ENCODE measurements at places on chromosomes 1 and 21.

GRCh38 chr21:44612029-44612486 lies at the start of gene KRTAP10-8:
Gene KRTAP10-8 (plus strand): TSS chr21:44612079. CDS start chr21:44612101, 22 bp downstream.
- DNase-seq, result no peak

DNA sequence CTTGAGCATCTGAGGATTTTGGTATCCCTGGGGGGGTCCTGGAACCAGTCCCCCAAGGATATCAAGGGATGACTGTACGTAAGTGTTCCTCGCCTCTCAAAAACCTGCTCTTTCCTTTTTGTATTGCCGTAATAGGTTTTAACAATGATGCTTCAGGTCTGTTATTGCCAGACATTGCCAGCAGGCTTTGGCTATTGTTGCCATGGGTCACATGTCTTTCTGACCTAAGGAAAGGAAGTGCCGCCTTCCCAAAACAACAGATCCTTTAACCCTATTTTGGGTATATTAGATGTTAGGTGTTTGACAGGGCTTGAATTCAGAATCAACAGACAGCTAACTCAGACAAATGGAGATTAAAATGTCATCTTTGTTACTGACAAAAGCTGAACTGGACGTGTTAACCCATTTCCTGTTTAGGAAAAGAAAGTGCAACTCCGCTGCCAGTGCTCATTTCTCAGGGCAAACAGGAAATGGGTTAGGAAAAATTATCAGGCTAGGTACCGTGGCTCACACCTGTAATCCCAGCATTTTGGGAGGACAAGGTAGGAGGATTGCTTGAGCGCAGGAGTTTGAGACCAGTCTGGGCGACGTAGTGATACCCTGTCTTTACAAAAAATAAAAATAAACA lies 12.4 kb upstream of the PRPF38B start:
- DNase-seq, result no peak

DNA sequence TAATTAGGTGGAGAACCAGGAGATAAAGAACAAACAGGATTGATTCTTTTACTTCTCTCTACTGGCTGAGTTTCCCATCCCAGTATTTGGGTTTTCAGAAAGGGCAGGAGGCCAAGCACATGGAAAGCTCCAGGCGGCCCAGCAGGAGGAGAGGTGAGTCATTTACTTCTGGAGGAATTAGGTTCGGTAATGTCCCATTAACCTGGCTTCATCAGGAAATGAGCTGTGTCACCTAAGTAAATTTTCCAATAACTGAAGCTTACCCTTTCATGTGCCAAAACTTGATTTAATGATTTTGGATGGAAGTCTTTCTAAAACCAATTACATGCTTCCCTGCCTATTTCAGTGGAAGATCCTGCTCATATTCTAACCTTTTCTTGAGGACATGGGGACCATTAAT lies 257.6 kb upstream of the USP24 start:
- DNase-seq, result no peak

- DNase-seq, result no peak
Measured at GRCh38 chr1:100862591-100862990, 32.1 kb downstream of the EXTL2 start.

- DNase-seq, result no peak
Measured at GRCh38 chr1:218942431-218942830, 231.2 kb upstream of the LYPLAL1 start.

DNA sequence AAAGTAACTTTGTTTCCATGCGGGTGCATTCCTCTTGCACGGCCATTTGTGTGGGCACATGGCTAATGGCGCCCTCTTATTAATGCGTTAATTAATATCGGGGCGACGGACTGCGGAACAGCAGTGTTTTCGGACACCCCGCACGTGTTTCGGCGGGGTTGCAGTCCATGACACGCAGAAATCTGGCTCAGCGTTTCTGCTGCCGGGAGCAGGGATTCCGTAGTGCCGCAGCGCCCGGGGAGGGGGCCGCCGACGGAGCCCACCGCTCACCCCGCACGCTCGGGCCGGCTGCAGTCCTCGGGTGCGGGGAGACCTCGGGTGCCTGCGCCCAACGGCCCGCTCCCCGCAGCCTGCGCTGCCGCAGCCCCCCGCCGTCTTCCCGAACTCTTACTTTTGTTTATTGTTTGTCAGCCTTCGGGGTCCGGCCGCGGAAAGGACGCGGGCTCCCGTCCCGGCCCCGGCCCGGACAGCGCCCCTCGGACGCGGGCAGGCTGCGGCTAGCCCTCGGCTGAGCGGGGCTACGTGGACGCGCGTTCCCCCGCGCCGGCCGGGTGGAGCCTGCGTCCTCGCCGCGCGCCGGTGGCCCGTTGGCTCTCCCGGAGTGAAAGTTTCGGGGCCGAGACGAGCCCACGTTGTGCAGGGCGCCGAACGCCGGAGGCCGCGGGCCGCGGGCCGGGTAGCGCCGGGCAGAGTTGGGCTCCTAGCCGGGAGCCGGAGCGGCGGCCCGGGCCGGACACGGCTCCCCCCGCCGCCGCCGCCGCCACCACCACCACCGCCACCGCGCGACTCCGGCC lies 849 bp downstream of the NFIA start:
- no peak for DNase-seq

DNA sequence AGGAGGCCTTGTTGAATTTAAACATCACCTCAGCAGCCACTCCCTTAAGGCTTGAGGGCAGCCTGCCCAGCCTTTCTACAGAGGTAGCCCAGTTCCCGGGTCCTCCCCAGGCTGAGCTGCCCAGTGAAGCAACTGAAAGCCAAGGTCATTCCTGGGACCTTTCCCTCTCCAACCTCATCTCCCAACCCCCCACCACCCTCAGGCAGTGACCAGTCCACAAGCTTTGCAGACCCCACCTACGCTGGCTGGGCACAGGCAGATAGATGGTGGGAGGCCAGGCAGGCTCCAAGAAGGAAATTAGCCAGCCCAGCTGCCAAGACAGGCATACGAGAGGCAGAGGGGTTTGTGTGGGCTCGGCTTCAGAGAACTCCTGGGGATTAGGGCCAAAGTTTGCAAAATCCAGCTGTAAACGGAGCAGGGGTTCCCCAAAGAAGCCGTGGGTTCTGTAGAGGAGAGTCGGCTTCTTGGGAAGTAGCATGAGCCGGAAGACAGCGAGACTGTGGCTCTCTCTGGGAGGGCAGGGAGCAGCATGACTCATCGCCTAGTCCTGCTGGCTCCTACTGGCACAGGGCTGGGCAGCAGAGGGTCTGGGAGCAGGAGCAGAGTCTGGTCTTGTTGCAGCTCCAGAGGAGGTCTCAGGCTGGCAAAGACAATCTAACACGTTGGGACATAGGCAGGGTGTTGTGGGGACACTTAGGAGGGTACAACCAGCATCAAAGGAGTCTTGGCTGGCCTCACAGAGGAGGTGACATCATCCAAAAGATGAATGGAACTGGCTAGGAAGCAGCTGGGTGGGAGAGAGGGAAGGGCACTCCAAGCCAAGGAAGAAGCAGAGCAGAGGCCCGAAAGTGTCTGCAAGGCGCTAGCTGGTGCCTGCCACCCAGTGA lies 2.8 kb upstream of the ZC3H12A start:
- DNase-seq, result no peak

DNA sequence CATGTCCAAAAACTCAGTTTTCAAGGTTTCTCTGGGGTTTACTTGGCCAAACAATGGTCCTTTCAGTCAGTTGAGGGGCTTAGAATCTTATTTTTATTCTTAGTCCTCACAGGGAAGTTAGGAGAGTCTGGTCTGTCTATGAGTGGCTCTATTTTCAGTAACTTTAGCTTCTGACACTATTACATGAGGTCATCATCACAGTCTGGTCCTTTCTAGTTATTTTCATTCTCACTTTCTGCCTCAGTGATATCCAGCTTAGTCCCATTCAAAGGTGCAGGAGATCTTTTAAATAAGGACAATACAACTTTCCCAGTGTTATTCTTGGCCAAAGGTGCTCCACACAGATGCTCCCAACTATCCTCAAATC lies 30.0 kb upstream of the FGGY start:
- no peak for DNase-seq

DNA sequence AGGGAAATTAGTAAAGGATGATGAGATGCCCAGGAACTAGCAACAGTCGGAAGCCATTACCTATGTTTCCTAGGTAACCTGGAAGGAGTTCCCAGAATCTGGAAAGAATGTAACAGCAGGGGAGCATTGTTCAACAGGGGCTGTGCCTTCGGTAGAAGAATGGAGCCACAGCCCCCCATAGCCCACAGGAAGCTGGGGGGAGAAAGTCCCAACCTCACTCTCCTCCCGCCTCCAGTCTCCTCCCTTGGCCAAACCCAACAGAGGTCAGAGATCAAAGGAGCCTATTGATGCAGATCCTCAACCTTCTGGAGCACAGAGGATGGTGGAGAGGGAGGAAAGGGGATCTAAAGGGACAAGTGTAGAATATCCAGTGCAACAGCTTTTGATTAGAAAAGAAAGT lies 131.5 kb upstream of the SLC44A3 start:
- no peak for DNase-seq

DNA sequence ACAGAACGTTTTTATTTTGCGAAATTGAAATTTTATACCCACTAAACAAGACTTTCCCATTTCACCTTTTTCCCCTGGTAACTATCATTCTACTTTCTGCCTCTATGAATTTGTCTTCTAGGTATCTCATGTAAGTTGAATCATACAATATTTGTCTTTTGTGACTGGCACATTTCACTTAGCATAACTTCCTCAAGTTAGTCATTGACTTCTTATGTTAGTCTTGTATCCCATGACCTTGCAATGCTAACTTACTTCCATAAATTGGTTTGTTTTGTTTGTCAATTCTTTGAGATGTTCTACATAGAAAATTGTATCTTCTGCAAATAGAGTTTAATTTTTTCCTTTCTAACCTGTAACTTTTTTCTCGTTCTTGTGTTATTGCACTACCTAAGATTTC lies 26.9 kb downstream of the SH3BP5L start:
- no peak for DNase-seq

DNA sequence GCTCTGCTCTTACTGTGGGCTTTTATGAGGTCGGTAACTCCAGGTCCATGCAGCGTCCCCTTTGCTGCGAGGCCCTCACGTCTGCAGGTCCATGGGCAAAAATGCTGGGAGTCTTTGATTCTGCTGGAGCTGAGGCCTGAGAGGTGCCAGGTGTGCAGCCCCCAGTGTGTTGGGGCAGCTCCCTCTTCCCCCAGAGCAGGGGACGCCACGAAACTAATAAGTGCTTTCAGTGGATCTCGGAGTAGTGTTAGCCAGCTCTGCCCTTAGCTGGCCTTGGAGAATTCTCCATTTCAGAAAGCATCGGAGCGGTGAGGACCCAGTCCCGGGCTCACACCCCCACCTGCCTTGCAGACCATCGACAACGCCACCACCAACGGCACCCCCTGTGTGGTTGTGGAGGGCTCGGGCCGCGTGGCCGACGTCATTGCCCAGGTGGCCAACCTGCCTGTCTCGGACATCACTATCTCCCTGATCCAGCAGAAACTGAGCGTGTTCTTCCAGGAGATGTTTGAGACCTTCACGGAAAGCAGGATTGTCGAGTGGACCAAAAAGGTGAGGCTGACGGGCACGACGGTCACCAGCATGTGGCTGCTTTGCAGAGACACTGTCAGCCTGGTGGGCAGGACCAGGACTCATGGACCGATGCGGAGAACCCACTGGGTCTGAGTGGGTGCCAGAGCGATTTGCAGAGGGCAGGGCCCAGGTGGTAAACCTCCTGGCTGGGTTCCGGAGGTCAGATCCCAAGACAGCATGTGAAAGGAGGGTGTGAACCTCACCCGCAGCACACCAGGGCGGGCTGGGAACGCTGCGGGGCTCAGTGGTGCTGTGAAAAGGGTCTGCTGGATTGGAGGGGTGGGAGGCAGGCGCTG lies 25.5 kb downstream of the TRPM2 start:
- no peak for DNase-seq

DNA sequence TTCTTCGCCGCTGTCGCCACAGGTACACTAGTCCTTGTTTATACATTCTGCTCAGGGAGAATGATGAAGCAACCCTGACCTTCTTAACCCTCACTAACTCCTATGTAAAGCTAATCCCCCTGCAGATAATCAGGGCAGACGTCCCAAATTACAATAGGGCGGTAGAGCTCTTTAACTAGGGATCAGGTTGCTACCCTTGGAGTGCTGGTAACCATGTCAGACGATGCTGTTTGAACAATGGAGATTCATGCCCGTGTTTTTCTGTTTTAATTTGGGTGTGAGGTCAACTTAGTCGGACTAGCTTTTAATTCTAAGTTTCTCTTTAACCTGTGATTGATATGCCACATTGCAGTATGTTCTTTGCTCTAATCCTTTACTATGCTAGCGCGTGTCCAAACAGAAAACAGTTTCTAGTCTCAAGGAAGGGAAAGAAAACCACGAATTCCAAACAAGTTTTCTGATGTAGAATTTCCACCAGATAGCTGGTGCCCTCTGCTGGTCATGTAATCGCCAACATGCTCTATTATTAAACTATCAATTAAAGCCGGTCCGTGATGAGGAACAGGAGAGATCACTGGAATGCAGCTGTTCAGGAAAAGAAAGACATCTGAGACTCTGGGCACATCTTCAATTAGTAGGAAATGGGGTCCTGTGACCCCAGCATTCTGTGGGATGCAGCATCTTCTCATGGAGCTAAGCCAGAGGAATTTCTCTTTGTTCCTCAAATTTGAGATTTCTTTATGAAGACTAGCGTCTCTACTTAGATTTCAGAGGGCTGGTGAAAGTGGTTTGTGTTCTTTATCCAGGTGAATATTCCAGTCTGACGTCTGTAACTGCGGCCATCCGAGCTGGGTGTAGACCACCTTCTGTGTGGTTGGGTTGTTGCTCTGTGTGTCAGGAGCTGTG lies 18.3 kb upstream of the VAMP3 start:
- DNase-seq, result peak; percentile 25

- no peak for DNase-seq
Measured at GRCh38 chr1:62228136-62228882, 33.7 kb downstream of the L1TD1 start.

DNA sequence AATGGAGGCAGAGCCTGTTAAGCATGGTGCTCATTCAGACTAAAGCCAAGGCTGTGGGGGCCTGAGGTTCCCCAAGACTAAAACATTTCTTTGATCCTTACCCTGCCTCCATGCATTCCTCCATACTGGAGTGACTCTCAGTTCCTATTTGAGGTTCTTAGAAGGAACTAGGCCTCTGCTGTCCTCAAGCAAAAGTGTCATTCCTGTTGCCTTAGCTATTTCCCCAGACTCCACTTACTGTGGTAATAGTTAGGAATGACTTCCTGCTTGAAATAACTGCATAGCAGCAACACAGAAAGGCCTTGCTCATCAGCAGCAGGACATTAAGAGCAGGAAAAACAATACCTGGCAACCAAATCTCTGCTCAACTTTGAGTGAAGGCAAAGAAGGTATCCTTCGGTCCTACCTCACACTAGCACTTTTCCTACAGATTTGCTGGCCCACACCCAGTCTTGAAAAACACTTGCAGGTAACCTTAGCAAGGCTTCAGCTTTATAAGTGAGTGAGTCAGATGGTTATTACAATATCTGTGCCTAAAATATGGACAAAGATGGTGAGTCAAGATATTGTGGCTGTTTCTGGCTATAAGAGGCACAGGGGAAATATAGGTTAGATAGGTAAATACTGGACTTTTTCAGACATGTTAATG lies 14.8 kb downstream of the LRRC41 start:
- no peak for DNase-seq

DNA sequence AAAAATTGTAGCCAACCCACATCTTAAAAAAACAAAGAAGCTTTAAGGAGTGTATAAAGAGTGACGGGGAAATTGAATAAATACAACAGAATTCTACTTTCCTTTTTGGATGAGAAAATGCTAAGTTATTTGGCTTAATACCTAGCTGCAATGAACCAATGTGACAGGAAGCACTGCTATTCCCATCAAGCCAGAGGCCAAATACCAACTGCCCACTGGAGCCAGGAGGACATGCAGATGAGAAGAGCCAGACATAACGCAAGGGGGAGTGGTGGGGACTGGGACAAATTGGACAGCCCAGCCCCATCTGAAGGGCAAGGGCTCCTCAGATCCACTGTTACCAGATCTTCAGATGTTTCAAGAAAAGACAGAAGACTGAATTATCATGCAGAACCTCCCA lies 25.7 kb downstream of the DNAJC11 start:
- no peak for DNase-seq

Measured in T-helper 17 cell (primary cell).